CD4-positive, CD25-positive, alpha-beta regulatory T cell (primary cell): ENCODE measurements at places on chromosomes 6 and 20.

GRCh38 chr6:2942914-2943563 is 28.3 kb downstream of the SERPINB6 start:
- DNase-seq, result peak; percentile 44

DNA sequence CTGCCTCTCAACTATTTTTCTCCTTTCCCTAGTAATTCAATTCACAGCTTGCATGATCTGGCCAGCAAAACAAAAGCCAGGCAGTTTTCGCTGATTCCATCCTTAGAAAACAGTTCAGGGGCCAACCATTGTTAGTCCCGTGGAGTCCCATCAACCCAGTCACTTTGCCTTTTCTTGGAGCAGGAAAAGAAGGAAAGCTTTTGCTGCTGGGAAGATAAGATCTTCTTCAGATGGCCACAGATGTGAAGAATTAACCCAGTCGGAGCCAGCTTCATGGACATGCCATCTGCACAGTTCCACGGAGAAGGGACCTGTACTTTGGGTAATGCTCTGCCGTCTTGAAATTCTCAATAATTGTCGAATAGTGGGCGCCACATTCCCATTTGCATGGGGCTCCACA is 76.9 kb upstream of the TSHZ2 start:
- DNase-seq, result no peak

DNA sequence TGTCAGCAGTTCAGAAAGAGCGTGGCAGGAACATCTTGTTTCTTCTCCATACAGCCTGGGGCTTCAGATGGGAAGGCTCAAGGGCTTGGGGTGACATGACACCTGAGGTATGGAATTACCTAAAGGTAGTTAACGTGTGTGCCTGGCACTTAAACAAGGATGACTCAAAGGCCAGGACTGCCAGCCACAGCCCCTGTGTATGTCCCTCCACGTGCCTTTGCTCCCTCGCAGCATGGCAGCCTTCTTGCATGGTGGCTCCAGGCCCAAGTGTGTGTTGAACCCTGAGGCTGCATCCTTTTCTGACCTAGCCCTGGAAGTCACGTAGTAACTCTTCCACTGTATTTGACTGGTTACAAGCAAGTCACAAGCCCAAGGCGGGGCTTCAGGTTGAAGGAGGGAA is 33.6 kb upstream of the MYL9 start:
- DNase-seq, result no peak

DNA sequence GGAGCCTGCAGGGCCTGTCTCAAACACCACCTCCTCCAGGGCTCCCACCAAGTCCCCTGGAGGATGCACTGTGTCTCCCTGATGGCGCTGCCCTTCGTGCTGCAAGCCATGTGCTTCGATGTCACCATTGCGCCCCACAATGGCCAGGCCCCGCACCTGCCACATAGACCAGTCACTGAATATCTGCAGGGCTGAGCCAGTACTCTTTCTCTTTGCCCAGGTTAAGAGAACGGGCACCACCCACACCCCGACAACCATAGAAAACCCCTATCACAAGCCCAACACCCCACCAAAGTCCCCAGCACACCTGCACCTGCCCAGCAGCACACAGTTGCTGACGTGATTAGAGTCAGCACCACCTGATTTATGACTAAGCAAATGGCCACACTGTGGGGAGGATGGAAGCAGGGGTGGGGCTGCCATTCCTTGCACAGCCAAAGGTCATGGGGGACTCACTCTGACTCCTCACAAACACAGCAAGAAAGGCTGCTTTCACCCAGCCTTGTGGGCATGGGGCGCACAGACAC is 104.3 kb downstream of the SLC23A2 start:
- no peak for DNase-seq

DNA sequence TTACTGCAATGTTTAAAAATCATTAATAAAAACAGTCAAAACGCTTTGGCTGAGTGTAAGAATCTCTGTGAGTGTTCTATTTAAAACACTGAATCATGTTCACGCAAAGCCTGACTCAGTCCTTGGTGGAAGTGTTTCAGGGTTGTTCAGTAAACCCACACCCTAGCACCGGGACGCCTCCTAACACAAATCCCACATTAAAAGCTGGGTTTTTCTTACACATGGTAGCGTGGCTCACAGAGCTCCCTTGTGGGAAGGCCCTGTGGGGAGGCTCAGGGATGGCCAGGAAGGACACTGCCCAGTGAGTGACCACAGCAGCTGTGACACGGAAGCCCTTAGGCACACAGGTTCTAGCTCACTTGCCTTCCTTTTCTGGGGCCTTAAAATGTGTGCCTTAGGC is 80.2 kb downstream of the GMPR start:
- DNase-seq, result no peak

DNA sequence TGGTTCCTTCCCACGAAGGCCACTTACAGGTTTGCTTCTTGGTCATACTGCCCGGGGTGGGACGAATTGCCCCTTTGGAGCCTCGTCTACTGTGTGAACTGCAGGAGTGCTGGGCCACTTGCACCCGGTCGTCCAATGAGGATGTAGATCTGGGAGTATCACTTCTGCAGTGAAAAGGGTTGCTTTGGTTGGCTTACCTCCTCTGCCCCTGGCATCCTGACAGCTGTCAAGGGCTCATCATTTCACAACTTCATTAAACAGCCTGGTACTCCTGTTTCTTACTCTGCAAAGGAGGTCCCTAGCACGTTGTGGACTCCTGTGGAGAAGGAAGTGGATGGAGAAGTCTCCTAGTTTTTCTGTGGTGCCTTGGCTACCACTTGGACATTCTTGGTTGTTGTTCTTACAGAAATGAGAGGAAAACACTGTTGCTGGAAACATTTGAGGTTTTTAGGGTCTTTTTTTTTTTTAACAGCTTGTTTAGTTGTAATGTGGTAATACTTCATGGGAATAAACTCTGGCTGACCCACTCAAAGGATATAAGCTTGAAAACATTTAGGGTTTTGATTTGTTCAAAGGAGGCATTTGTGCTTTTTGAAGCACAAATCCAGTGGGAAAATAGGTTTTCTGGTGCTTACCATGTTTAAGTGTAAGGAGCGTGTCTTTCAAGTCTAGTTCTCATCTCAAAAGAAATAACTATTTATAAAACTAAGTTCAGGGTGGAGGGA is 60.7 kb downstream of the AKAP12 start:
- no peak for DNase-seq

DNA sequence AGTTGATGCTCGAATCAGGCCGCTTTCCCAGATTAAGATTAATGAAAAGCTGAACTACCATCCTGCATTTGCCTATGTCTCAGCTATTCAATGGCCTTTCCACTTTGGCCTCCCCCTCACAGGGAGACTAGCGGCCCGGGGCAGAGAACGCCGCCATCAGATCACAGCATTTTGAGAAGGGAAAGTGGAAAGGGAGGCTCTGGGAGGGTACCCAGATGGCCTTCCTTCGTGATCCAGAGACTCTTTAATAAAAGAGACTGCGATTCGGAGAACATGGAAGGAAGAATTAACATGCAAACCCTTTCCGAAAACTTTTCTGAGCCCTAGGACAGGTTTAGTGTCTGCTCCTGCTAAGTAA is 533 bp downstream of the MRPS18A start:
- DNase-seq, result no peak

DNA sequence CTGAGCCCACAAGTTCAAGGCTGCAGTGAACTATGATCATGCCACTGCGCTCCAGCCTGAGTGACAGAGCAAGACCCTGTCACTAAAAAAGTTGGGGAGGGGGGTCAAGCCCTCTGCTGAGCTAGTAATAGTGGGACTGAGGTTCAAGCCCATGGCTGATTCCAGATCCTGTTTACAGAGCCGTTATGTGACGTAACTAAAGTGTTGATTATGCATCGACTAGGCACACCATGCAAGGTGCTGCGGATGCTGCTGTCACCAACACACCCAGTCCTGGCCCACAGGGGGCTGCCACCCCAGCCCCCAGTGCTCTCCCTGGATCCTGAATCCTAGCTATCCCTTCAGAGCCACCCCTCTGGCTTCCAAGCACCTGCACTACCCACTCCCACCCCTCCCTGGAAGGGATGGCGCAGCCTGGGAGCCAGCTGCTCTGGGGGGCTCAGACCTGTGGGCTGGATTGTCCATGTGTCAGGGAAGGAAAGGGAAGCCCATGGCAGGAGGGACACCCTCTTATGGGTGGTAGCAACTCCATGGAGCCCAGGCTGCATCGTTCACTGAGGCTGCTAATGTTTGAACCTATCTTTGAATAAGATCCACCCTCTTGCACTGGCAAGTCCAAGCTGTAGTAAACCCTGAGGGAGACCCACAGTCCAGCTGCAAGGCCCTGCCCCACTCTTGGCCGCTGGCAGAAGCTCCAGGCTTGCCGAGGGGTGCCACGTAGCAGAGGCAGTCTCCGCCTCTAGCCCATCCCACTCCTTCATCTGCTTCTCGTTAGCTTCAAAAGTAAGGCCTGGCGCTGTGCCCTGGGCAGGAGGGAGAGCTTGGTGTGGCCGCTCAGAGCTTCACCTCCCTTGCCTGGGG is 95.0 kb downstream of the SNX5 start:
- no peak for DNase-seq

DNA sequence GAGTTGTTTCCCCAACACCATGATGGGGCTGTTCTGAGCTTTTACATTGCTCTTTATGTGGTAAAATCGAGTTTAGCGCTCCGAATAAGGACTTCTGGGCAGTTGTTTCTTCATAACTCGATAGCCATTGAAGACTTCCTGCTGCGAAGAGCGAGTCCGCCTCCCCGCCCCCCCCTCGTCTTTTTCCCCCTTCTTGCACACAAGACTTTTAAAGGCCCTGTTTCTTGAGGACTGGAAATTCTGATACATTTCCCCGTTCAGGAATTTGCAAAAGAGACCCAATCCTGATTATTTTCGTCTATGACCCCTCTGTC is 1.5 kb upstream of the CITED2 start:
- DNase-seq, result peak; percentile 48

DNA sequence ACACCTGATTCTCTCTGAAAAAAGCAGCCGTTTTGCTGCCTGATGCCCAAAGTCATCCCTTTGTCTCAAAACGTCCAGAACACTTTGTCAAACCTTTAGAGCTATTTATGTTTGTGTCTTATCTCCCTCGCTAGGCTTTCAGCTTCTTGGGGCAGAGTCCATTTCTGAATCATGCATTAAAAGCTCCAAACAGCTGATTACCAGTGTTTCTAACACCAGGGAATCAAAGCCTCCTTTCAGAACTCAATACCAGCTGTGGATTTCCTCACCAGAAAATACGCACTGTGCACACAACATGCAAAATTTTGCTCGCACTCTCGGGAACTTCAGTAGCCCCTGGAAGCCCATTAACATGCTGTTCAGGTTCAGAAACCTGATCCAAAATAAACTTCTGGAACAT is 333.3 kb downstream of the HACE1 start:
- DNase-seq, result no peak
